ENCODE measurements at places on chromosomes 7 and 10. TPM values are rescaled to one million over a fixed set of nuclear protein-coding genes. Genes with fewer than 3 reads are reported as not detected.

Gene CAMK1D
- total RNA-seq = 2.6 TPM

Gene NKX1-2
- total RNA-seq = 0.22 TPM

Gene DEPP1
- total RNA-seq = 2.2 TPM

Gene ZNF655
- total RNA-seq = 90.2 TPM

Gene CTAGE15
- 0.36 TPM for total RNA-seq

Gene PTPRN2
- 2.2 TPM for total RNA-seq

Gene ZNF425
- 1.9 TPM for total RNA-seq

Gene VWA2
- total RNA-seq = not detected

Gene FOXI2
- not detected for total RNA-seq
